HAP-1 (cell line): ENCODE measurements at places on chromosomes 4 and X.

- DNase-seq = peak; percentile 64
These were observed 38.0 kb downstream of the MAGEE2 start for GRCh38 chrX:75746891-75747639.

DNA sequence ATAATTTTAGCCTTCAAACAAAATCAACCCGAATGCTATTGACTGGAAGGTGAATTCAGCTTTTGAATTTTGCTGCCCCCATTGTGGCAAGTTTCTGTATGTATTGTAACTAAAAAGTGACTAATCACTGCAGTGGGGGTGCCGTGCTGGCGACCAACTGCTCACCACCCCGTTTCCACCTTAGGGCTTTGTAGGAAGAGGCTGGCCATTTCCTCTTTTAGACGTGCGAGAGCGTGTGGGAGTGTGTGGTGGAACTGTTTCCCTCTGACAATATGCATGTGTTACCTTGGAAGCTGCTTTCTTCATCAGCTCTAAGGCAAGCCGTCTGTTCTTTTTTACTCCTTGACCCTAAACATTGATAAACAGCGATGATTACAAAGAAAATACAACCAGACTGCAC, 78.8 kb downstream of the SEL1L3 start:
- DNase-seq = no peak

- peak; percentile 72 for DNase-seq
These were observed 19.2 kb downstream of the PNMA6E start for GRCh38 chrX:153381684-153382532.

GRCh38 chr4:1739358-1739757, 18.0 kb downstream of the TACC3 start:
- DNase-seq = no peak

GRCh38 chr4:189053621-189054020, 887.1 kb upstream of the FRG1 start:
- peak; percentile 87 for DNase-seq
